ENCODE measurements at places on chromosomes 6 and 20.

GRCh38 chr6:142752348-142752747, 192.6 kb downstream of the HIVEP2 start:
- no peak for DNase-seq

- no peak for DNase-seq
Observed at GRCh38 chr6:32738126-32738525, 3.1 kb upstream of the HLA-DQA2 start.

GRCh38 chr6:78770765-78771164, 96.6 kb upstream of the IRAK1BP1 start:
- DNase-seq: no peak

DNA sequence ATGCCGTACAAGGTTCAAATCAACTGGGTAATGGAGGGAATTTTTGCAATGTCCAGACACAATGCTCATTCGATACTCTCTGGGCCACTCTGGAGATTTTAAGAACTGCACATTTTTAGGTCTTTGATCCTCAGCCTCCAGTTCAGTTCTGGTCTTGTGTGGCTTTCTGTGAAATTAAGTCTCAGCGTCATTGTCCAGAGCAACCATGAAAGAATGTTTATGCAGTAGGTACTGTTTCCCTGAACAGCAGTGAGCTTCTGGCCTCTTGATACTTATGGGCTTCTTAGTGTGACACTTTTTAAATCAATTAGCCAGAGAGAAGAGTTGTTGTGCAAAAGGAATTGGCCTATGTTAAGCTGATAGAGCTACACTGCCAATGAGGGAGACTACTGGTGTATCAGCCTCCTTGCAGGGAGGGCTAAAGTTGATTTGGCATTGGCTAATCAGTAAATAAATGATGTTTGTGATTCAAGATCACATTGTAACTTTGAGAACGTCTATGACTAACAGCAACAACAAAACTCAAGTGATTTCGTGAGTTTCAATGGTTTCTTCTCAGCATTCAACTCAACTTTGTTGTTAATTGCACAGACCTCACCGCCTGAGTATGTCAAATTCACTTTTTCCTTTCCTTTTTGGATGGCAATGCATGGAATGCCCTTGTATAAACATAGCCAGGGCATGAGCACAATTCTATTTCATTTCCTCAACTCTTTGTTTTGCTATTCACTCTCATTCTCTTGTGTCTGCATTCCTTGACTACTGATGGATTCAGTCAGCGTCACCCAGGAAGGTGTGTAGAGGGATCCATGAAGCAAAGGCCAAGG, 85.1 kb downstream of the GJA1 start:
- DNase-seq: no peak

GRCh38 chr6:6705915-6706675, 117.6 kb downstream of the LY86 start:
- no peak for DNase-seq

DNA sequence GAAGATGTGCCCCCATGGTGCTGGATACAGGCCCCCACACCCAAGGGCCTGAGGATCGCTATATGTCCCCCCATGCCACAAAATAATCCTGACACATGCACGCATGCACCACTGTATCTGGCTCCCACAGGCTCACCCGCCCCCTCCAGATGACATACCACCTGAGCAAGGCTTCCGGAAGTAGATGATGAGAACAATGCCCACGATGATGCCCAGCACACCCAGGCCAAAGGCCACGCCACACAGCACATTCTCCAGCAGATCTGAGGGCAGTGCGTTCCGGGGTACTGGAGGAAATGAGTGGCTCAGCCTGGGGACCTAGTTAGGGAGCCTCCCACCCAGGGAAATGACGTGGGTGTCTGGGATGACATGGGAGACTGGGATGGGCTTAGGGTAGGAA, 3.8 kb downstream of the HLA-DMA start:
- DNase-seq: no peak

GRCh38 chr6:170053966-170054661, 236.8 kb downstream of the DLL1 start:
- DNase-seq: no peak

GRCh38 chr20:23655491-23656211, 17.9 kb upstream of the CST3 start:
- DNase-seq: peak; percentile 6

- no peak for DNase-seq
Observed at GRCh38 chr20:16692009-16692408, 37.8 kb upstream of the SNRPB2 start.

DNA sequence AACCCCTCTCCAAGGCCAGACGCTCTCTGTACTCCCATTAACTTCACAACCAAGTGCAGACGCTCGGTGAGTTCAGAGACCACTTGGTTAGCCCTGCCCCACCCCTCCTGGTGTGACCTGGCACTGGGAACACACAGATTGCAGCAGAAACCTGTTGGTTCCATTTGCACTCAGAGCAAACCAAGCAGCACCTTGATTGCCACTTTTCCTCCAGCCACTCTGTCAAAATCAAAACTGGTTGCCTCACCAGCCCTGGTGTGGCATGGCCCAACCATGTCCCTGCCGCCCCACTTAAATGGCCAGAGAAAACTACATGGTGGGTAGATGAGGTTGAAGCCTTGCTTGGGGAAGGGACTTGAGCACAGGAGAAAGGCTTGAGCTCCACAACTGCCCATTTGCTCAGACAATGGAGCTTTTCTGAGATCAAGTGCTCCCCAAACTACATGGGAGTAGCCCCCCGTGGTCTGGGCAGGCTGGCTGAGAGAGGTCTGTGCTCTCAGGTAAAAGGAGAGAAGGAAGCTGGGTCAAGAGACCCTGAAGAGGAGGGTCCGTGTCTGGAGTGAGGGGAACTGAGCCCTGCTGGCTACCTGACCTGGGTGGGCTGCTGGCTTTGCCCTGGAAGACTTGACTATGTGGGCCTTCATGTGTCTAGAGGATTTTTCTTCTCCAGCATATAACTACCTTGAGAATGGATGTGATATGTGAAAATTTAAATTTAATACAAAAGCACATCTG, 43.4 kb downstream of the PLCG1 start:
- no peak for DNase-seq

GRCh38 chr20:18363708-18364107, 75.4 kb downstream of the ZNF133 start:
- no peak for DNase-seq

GRCh38 chr6:35506536-35506935, 6.2 kb downstream of the TULP1 start:
- no peak for DNase-seq

GRCh38 chr20:11891077-11891775, 26.5 kb upstream of the BTBD3 start:
- no peak for DNase-seq

- DNase-seq: no peak
Observed at GRCh38 chr20:48569679-48570078, 258.1 kb downstream of the PREX1 start.

DNA sequence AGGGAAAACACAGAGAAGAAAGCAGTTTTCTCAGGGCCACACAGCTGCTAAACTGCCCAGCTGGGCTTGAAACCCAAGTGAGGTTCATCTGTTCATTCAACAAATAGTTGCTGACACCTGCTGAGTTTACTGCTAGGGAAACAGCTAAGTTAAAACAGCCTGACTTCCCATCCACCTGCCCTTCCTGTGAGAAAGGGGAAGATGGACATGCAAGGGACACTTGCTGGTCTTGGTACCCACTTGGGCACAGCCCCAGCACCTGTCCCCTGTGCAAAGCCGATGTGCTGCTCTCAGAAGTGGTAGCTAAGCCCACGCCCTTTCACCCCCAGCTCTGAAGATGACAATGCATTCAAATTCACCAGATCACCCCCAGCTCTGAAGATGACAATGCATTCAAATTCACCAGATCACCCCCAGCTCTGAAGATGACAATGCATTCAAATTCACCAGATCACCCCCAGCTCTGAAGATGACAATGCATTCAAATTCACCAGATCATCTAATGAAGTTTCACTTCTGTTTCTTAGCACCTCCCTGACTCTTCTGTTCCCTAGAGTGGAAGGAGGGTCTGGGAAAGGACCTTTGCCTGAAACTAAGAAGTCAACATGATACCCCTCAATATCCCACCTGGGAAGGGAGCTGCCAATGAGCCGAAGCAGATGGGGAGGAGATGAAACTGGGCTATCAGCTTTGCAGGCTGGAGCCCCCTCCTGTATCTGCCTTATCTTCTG, 46.0 kb upstream of the TOP1 start:
- DNase-seq: no peak

- DNase-seq: no peak
Observed at GRCh38 chr6:84135291-84135690, 92.2 kb downstream of the CEP162 start.

- no peak for DNase-seq
Observed at GRCh38 chr6:146787876-146788508, 189.2 kb downstream of the ADGB start.

GRCh38 chr20:64041781-64042053, 5.7 kb downstream of the C20orf204 start:
- DNase-seq: no peak

DNA sequence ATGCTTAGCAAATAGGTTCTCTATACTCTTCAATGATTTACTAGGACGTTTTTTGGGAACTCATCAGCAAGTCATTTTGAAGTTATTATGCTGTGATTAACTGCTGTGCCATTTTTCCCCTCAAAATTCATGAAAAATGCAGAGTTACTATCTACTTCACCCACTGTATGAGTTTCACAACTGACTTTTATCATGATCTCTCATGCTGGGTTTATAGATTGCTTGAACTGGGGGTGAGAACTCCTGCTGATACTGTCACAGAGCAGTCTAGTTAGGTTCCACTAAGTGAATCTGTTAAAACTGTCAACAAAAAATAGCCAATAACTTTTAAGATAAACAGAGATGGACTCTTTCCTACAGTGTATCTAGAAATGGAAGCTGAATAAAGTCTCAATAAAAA, 136.7 kb downstream of the EYS start:
- no peak for DNase-seq

DNA sequence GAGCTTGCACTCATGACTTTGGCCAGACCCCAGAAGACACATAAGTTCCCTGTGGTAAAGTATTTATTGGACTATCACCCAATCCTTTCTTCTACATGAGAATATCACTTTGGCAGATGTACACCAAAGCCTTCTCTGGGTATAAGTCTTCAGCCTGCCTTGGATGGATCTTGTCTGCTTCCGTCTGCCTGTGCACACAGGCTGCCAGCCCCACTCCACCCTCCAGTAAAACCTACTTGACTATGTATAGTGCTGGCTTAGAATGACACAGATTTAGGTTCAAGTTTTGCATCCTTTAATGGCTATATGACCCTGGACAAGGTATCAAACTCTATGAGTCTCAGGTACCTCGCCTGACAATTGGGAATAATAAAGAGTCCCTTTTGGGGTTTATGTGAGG, 63.4 kb downstream of the BACH2 start:
- DNase-seq: no peak

DNA sequence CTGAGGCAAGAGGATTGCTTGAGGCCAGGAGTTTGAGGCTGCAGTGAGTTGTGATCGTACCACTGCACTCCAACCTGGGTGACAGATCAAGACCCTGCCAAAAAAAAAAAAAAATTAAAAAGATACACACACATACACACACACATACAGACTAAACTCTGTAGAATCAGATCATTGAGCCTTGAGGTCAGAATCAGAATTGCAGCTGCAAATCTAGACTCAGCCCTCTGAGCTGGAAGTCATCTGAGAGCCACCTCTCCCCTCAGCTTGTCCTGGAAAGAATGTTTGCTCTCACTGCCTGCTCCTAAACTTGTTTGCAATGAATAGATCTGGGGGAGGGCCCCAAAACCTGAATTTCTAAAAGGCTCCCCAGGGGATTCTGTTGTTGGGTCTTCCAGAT, 41.4 kb upstream of the ANGPT4 start:
- no peak for DNase-seq

- no peak for DNase-seq
Observed at GRCh38 chr6:90383196-90383822, 86.7 kb upstream of the BACH2 start.

DNA sequence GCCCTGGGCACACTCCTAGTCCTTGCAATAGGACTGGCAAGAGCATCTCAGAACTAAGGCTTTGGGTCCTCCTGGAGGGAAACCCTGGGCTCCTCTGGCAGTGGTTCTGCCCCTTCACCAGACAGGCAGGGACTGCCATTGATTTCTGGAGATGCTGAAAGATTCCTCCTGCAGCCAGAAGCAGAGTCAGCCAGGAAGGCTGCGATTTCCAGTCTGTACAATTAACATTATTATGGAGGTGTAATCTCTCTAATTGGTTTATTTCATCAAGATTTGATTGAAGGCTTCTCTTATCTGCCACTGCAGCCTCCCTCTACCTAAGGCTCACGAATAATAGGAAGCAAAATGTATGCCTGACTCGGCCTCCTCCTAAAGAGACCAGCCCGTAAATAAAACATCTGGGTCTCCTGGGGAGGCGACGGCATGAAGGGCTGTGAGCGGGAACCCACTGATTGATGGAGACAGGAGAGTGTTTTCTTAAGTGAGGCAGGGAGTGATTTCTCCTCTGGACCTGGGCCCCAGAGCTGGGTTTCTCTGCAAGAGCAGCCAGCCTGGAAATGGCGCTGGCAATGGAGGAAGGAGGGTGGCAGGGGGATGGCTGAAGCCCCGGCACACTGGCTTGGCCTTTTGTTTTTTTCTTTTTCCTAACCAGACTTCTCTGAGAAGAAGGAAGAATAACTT, 689.6 kb downstream of the DHX35 start:
- DNase-seq: no peak

DNA sequence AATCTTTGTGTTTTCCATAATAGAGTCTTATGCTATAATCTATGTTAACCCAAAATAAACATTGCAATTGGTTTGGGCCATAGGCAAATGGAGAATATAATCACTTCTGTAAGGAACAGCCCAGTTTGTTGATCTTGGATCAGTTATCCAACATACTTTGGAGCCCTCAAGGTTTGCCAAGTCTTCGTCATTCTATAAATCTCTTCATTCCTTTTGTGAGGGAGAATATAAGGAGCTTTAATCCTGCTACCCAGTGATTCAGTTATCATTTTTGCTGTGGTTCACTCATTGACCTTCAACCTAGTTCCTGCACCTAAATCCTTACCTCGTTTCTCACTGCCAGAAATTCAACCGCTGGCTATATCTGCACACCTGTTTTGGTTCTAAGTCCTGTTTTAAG, 500.3 kb upstream of the PTCHD4 start:
- no peak for DNase-seq

DNA sequence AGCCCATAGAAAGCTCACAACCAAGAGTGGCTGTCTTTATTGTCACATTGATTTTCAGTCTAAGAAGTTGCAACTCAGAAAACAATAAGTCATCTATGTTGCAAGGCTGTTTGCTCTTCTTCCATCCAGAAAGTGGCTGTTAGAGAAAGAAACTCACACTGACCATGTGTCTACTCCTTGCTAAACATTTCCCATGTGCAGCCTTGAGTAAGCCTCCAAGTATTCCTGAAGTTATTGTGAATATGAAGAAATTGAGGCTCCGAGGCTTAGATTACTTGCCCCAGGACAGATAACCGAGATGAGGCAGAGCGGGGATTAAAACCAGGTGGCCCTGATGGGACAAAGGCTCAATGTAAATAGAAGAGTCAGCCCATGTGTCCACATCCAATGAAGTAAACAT, 105.0 kb downstream of the SPTLC3 start:
- DNase-seq: no peak
